Fibroblast of skin of abdomen (primary cell): ENCODE measurements at places on chromosomes 3 and 15.

GRCh38 chr3:160956785-160957184, 148.4 kb downstream of the B3GALNT1 start:
- no peak for DNase-seq

DNA sequence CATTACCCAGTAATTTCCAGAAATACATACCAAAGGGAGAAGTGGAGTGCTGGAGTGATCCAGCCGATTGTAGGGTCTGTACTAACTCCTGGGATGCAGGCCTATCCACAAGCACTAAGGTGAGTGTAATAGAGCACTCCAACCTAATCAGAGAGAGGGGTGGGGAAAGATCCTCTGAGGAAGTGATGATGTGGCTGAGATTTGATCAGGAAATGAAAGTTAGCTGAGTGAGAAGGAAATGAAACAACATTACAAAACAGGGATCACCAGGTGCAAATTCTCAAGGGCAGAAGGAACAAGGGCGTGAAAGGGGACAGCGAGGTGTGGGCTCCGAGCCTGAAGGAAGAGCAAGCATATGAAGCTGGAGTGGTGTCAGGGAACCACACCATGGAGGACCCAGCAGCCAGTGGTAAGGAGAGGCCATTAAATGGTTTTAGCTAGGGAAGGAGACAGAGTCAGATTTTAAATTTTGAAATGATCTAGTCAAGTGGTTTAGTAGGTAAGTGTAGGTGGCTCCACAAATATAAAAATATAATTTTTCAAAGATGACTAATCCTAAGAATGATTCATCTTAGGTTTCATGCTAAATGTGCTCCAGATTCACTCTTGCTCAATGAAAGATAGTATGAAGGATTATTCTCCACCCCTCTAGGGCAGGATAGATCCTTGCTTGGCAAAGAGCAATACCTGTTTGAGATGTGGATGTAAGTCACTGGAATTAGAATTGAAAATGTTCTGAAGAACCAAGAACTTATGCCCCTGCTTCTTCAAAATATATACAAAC, 348.7 kb downstream of the TBL1XR1 start:
- no peak for DNase-seq

DNA sequence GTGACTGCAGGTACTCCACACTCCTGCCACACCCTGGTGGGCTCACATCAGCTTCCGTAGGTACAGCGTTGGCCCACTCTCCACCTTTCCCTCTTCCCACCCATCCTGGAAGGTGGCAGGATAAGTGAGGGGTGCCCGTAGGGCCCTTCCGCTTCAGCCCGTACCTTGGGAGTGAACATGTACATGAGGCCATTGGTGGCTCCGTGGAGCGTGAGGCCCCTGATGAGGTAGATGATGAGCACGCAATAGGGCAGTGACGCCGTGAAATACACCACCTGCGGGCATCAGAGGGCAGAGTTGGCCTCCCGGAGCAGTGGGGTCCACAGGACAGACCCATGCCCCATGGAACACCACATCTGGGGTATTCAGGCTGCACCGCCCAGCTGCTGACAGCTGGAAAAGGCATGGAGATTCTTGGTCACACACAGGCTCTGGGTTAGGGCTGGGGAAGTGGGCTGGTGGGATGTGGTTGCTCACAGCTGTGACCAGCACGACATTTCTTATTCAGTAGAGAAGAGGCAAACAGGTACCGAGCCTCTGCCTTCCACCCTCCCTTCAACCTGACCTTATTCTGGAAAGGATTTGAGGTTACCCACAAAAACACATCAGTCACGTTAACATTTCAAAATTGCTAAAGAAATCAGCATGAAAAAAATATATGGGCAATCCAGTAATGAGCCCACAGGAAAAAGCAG, 23.8 kb downstream of the SLC6A20 start:
- DNase-seq = no peak

DNA sequence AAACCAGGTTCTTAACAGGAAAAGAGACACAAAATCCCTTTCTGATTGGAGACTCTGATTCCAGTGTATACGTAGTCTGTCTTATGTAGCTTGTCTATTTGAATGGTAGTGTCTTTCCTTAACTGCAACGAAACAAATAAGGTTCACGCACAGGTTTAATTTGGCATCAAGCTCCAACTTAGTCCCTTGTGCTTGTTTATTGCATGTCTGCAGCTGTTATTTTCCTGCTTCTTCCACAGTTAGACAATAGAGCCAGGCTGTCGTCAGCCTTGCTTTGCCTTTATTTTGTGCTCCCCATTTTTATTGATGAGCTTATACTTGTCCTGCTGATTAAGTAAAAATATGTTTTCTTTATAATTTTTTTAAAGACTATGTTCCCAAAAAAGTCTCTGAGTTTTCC, 152.7 kb upstream of the CDIN1 start:
- DNase-seq = no peak

GRCh38 chr15:22786868-22787698, 639 bp downstream of the NIPA1 start:
- no peak for DNase-seq

- DNase-seq = peak; percentile 88
These were observed 228.2 kb upstream of the ZPLD1 start for GRCh38 chr3:102206511-102207031.

- DNase-seq = peak; percentile 24
These were observed 255.6 kb downstream of the ZNF621 start for GRCh38 chr3:40780291-40780924.

DNA sequence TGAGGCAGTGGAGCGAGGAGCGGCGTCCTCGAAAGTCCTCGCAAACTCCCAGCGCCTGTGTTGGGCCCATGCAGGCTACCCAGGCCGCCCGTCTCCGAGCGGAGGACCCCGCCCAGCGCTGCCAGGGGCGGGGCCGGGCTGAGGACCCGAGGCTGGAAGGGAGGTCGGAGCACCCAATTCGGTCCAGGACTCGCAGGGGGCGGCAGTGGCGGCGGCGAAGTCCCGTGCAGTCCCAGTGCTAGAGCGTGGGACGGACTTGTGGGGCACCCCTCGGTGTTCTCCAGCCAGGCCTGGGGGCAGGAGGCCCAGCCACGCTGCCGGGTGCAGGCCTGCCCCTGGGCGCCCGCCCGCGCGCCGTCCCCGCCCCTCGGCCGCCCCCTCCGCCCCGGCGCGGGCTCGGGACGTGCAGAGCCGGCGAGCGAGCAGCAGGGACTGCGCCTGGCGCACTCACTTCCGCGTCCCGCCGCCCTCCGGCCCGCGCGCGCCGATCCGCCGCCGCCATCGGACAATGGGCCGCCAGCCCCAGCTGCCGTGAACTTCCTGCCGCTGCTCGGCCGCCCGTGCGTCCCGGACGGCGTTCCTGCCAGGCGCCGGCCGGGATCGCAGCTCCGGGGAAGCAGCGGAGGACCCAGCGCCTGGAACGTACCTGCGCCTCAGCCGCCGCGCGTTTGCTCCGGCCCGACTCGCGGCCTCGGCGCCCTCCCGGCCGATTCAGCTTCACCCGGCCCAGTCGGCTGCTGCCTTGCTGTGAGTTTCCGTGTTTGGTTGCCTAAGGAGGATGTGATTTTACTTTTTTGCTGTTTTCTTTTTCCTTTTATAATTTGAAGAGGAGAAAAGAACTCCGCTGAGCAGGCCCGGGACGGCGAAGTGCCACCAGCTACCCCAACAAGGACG, 596 bp upstream of the LIMD1 start:
- DNase-seq = peak; percentile 78

- peak; percentile 37 for DNase-seq
These were observed 520.4 kb downstream of the FOXP1 start for GRCh38 chr3:71062952-71063772.

- peak; percentile 43 for DNase-seq
These were observed 783.0 kb upstream of the ARPP21 start for GRCh38 chr3:34856081-34856947.

GRCh38 chr3:20622304-20622703, 436.3 kb upstream of the SGO1 start:
- DNase-seq = peak; percentile 94

GRCh38 chr3:155196131-155197021, 97.1 kb downstream of the STRIT1 start:
- no peak for DNase-seq

- peak; percentile 14 for DNase-seq
These were observed 18.9 kb upstream of the HCN4 start for GRCh38 chr15:73387507-73388255.

- peak; percentile 89 for DNase-seq
These were observed 7.7 kb downstream of the DUOXA2 start for GRCh38 chr15:45121706-45122417.

- peak; percentile 12 for DNase-seq
These were observed 181.8 kb downstream of the MCTP2 start for GRCh38 chr15:94412979-94413746.

DNA sequence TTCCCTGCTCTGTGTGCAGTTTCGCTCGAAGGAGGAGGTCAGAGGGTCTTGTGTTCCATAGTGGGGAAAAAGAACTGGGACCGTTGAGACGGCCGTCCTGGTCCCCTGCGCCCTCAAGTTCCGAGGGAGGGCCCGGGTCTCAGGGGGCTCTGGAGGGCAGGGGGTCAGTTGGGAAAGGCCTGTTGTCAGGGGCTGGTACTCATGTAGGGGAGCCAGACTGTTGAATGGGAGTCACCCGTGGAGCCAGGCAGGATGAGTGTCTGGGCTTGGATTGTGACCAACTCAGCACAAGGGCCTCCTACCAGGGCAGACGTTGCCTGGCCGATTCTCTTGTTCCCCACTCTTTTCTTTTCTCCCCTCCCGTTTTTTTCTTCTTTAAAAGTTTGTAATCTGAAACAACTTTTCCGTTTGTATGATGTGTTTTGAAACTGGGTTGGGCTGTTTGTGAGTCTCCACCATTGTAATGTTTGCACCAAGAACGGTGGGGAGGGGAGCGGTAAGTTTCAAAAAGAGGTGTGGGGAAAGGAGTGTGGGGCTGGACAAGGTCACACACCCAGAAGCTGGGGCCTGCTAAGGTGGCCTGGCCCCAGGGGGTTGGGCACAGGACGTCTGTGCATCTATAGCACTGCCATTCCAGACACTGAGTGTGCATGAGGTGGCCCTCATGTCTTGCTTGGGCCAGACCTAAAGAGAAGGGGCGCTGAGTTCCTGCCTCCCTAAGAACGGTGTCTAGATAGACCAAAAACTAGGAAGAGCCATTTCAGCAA, 1.1 kb downstream of the CMTM7 start:
- DNase-seq = peak; percentile 64

DNA sequence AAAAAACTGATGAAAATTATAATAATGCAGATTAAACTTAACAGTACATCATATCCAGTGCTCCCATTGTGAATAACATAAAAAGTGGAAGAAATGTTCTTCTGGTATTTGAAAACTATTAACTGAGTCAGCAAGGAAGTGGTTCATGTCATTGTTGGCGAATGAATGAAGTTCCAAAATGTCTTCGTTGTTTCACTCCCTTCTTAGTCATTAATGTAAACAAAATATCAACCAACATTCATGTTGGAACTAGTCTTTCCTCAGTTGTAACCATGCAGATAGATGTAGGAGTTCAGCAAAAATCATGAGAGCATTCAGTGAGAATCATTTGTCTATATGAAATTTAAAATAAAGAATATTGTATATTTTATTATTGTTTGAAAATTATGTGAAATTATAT, 44.1 kb upstream of the ICE2 start:
- peak; percentile 46 for DNase-seq

- no peak for DNase-seq
These were observed 13.5 kb downstream of the CCDC14 start for GRCh38 chr3:123947482-123947881.

- DNase-seq = no peak
These were observed 255.9 kb downstream of the NFKBIZ start for GRCh38 chr3:102105193-102105592.

DNA sequence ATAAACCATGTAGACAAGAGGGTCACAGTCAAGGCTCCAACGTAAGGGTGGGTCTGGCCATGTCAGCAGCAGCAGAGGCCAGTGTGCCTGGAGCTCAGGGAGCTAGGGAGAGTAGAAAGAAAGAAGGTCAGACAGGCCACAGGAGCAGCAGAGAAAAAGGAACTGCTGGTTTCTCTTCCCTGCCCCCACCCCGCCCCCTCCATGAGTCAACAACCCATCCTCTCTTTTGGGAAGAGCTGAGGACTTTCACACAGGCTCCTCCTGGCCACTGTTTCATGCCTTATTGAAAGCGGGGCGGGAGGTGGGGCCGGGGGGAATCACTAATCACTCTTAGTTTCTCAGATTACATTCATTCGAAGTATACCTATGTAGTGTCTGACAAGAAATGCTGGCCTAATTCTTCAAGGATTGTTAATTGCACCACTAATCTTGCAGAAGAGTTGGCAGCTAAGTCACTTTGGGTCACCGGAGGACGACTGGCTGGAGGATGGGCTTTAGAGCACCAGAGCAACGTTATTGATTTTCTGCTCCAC, 9.1 kb upstream of the SCG3 start:
- DNase-seq = no peak

DNA sequence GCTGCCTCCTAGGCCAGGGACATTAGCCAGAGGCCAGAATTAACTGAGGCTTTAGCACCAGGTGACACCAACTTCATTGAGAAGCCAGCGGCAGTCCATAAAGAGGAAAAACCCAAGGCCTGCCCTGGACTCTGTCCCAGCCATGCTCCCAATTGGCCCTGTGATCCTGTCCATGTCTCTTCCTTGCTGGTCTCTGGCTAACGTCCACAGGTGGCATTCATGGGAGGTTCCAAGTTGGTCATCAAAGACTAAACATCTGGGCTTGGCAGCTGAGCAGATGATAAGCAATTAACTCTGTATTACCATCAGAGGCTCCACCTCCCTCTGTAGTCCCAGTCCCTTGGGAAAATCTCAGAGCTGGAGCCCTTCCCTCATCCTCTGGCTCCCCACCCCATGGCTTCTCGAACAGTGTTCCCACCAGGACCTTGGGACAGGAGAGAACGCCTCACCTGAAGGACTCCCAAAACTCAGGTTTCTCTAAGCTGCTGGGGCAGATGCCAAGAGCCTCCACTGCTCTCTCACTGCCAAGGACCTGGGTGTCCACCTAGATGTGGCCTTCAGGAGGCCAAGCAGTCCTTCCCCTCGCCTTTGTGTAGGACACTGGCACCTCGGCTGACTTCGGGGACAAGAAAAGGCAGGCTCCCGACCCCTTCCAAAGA, 40.4 kb downstream of the GOLGA6A start:
- no peak for DNase-seq

DNA sequence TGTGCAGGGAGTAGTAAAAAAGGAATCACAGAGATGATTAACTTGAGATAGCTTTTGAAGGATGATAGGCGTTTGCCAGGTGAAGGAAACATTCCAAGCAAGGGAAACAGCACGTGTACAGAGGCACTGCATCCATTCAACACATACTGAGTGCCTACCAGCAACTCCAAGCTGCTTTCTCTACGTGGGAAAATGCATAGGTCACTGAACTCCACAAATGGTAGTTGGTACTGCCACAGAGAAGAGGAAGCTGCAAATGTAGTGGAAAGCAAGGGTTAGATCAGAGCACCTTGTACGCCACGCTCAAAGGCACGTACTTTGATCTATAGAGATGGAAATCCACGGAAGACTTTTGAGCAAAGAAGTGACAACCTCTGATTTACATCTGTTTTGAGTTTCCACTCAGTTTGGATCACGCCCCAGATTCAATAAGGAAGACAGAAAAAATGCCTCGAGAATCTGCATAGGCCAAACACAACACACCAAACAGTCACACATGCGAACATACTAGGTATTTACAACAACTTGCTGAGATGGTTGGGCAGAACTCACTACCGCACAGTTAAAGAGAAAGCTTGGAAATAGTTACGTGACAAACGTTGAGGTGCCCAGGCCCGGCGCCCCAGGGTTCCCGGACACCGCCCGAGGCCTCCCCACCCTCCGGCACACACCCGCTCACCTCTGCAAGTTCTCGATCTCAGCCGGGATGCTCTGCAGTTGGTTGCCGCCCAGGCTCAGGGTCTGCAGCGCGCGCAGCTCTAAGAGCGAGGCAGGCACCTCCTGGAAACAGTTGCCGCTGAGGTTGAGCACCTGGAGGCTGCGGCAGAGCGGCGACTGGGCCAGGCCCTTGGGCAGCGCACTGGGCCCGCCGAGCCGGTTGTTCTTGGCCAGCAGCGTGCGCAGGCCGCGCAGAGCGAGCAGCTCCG, 826 bp downstream of the LRRC58 start:
- DNase-seq = no peak

GRCh38 chr15:88133795-88134194, 122.7 kb downstream of the NTRK3 start:
- DNase-seq = no peak
